ENCODE measurements at places on chromosomes 6 and 20. TPM values are rescaled to one million over a fixed set of nuclear protein-coding genes. Genes with fewer than 3 reads are reported as not detected.

- no peak for DNase-seq
Measured at GRCh38 chr20:22815603-22816315, 219.4 kb upstream of the SSTR4 start.

DNA sequence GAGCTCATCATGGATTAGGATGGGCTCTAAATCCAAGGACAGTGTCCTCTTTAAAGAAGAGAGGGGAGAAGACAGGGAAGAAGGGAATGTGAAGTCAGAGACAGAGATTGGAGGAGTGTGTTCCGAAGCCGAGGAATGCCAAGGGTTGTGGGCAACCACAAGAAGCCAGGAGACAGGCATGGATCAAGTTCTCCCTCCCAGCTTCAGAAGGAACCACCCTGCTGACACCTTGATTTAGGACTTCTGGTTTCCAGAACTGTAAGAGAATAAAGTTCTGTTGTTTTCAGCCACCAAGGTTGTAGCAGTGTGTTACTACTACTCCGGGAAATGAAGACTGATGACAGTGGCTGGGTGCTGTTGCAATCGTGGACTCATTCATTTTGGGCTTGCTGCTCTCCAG, 120.1 kb downstream of the RPS12 start:
- DNase-seq = no peak

DNA sequence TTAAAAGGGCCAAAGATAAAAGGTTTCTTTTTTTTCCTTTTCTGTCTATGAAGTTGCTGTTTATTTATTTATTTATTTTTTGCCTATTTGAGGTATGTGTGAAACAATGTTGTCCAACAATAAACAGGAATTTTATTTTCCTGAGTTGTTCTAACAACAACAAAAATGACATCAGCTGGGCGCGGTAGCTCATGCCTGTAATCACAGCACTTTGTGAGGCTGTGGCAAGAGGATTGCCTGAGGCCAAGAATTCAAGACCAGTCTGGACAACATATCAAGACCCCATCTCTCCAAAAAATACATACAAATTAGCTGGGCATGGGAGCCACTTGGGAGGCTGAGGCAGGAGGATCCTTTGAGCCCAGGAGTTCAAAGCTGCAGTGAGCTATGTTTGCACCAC, 44.1 kb downstream of the MGME1 start:
- DNase-seq = no peak

GRCh38 chr6:160190973-160191372, 67.6 kb downstream of the SLC22A2 start:
- DNase-seq = no peak

DNA sequence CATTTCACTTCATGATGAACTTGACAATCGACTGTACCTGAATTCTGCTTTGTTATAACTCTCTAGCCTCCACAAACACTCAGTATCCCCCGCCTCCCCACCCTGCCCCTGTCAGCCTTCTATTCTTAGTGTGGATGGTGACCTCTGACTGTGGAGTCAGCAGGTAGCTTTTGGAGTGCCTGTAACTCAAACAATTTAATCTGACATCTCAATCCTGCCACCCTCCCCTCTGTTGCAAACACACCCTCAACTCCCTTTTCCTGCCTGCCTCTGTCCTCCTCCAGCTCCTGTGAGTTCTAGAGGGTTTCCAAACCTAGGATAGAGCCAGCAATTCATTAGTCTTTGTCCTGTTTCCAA, 20.3 kb downstream of the DAAM2 start:
- DNase-seq = no peak

DNA sequence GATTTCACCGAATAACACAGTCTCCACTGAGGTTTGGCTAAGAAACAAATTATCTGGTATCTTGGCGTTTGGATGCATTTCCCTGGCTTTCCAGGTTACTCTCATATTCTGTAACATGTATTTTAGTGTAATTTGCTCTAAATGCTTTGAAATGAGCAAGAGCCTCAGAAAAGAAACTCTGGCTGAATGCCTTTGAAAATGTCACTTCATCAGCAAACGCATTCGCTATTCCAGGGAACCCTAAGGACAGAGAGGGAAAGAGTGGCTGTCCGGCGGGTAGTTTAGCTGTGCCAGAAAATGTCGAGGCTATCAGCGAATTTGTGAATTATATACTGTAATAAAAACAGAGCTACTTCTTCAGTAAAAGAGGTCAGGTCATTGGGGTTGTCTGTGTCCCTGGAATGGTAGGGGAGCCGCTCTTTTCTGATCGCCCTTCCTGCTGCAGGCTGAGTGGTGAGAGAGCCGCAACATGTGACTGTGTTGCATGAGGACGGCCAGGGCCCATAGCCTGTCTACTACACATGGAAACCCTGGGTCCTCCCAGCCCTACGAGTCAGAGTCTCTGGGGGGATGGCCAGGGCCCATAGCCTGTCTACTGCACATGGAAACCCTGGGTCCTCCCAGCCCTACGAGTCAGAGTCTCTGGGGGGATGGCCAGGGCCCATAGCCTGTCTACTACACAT, 57.3 kb downstream of the SMOC2 start:
- no peak for DNase-seq

DNA sequence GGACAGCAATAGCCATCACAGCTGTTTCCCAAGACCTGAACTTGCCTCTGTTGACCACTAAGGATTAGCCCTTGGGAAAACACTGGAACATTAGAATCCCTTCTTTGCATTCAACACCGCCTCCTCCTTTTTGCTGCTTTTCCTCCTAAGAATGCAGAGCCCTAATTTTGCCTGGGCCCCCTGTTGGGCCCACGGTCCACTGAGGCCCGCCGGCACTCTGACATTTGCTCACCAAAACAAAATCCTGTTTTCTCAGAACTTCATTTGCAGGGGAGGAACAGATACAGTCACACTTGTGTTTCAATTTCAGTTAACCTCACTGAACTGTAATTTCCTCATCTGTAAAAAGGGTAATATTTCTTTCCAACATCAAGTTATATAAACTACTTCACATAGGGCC, 116.0 kb upstream of the JARID2 start:
- no peak for DNase-seq

Gene HUS1B
- total RNA-seq = 0.97 TPM

- DNase-seq = no peak
Measured at GRCh38 chr6:145352382-145353080, 382.8 kb downstream of the EPM2A start.

GRCh38 chr6:136290410-136291010, 864 bp upstream of the BCLAF1 start:
- DNase-seq = peak; percentile 90

DNA sequence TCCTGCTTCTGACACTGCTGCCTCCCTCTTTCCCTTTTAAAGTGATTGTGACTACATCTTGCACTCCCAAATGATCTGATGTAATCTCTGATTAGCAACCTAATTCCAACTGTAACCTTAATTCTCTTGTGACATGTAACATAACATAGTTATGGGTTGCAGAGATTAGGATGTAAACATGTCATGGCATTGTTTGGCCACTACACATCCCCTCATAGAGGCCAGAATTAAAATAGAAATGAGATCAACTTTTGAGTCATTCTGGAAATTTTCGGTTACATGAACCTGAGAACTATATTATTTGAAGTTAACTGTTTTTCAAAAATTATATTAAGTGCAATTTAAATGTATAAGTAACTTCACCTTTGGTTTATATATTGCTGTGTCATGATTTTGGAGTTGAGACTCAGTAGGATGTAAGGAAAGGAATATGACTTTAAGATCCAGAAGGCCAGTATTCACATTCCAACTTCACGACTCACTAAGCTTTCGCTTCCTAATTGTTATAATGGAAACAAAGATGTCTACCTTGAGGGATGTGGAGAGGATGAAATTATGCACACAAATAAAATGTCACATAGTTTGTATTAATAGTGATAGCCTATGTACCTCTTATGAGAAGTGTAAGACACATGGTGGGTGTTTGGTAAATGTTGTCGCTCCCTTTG, 611.9 kb upstream of the MAP3K7 start:
- DNase-seq = no peak

- no peak for DNase-seq
Measured at GRCh38 chr20:34110745-34111641, 1.1 kb downstream of the EIF2S2 start.

GRCh38 chr20:33964441-33964840, 29.3 kb upstream of the RALY start:
- DNase-seq = no peak

GRCh38 chr6:161439093-161439492, 165.2 kb upstream of the AGPAT4 start:
- peak; percentile 79 for DNase-seq

Gene PBOV1
- not detected for total RNA-seq

GRCh38 chr6:110037726-110038295, 59.7 kb downstream of the GPR6 start:
- no peak for DNase-seq

DNA sequence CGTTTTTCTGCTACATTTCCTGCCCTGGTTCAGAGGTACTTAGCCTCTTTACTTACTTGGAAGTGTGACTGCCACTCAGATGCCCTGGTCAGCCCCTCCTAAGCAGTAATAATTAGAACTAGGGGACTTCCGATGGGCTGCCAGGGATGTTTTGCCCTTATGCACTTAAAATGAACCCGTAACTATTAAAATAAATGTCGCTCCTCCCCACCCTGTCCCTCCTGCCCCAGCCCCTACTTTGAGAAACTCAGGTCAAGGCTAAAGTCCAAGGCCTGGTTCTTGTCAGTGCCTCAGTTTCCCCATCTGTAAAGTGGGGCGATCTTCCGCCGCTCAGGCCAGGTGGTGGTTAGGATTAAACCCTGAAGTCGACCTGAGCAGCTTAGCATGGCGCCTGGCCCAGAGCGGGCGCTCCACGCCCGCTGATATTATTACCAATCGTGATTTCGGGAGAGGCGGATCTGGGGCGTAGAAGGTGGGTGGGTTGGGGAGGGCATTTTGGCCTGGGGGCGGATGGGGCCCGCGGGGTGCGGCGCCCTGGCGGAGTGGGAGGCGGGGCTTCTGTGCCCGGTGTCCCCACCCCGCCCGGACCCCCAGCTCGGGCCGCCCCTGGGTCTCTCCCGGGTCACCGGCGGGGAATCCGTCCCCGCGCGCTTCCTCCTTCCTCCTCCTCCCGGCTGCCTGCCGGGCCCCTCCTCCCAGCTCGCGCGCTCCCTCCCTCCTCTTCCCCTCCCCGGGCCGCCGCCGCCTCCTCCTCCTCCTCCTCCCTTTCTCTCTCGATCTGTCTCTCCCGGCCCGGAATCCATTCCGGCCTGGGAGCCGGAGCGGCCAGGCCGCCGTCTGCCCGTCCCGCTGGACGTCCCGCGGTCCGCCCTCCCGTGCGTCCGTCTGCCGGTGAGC, at the start of gene SRC:
TSS of gene SRC (plus strand) at position 802 of the 897 bp plus-strand sequence. CDS start 38,014 bp downstream, outside the sequence.
- DNase-seq = peak; percentile 55

Gene TAAR9
- not detected for total RNA-seq

- DNase-seq = peak; percentile 56
Measured at GRCh38 chr20:36461600-36462439, 79.5 kb upstream of the MYL9 start.

DNA sequence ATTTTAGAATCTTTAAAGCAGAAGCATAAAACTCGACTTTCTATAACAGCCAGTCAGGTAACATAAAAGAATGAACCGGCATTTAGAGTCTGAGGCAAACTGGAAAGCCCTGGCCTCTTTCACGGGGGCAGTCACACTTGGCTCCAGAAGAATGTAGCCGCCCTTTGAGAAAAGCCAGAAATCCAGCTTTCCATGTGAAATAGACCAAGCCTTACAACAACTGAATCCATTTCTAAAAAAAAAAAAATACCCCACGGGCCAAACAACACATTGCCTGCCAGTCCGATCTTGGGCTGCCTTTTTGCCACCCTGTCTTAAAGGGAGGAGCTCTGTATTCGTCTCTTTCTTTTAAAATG, 252.9 kb upstream of the TAB2 start:
- DNase-seq = no peak

- DNase-seq = no peak
Measured at GRCh38 chr20:3739054-3739925, 6.8 kb downstream of the HSPA12B start.

DNA sequence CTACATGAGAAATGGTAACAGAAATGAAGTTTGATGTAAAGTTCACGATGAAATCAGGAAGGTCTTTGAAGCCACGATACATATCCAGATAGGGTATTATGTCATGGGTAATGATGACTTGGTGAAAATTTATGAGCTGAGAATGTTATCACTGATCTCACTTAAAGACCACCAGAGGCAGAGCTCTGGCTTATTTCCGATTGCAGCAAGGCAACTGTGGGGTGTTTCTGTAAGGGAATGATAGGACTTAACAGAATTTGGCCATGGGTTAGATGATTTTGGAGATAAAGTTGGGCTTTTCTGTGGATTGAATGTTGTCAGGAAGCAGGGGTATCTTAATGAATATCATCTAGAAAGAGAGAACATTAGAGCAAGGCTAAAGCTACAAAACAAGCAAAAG, 508.4 kb downstream of the HDGFL1 start:
- no peak for DNase-seq

DNA sequence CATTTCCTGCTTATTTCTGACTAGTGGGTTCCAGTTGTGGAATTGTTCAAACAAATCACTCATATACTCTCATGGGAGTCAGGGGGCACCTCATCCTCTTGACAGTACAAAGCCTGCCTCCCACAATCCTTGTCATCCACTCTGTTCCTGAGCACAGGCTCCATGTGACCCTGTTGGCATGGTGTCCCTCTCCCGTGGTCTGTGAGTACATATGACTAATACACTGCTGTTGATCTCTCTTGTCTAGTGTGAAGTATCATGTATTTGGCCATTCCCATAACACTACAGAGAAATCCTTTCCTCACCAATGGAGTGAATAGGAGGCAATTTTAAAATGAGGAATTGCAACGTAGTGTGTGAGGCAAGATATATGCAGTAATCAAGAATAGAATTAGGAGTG, 185.3 kb downstream of the OGFRL1 start:
- DNase-seq = peak; percentile 38

- no peak for DNase-seq
Measured at GRCh38 chr6:111517965-111518364, 34.9 kb upstream of the REV3L start.

Gene NCOA6
- total RNA-seq = 11.8 TPM

GRCh38 chr6:7433121-7433617, 43.6 kb downstream of the RIOK1 start:
- DNase-seq = no peak

DNA sequence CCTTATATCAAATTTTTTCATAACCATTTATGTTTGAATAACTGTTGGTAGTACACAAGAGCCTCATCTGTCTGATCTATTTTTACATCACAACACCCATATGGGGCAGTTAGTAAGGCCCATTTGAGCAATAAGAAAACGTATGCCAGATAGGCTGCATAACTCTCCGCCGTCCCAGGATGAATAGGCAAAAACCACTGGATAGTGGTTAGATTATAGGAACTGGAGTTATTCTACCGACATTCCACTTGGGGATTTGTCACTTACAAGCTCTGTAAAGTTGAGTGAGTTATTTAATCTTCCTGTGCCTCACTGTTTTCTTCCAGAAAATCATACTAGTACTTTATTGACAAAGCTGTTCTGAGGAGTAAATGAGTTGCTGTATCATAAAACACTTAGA, 881.9 kb downstream of the QKI start:
- DNase-seq = no peak

Gene TMEM217
- 0.22 TPM for total RNA-seq

GRCh38 chr20:47358672-47359529, 2.4 kb upstream of the ZMYND8 start:
- DNase-seq = peak; percentile 88

Gene FNDC11
- total RNA-seq = not detected

GRCh38 chr6:133590814-133591213, 298.1 kb upstream of the TCF21 start:
- DNase-seq = no peak

Data from gastrocnemius medialis (tissue), 4 donors.